ENCODE measurements at places on chromosomes 12 and 14.

DNA sequence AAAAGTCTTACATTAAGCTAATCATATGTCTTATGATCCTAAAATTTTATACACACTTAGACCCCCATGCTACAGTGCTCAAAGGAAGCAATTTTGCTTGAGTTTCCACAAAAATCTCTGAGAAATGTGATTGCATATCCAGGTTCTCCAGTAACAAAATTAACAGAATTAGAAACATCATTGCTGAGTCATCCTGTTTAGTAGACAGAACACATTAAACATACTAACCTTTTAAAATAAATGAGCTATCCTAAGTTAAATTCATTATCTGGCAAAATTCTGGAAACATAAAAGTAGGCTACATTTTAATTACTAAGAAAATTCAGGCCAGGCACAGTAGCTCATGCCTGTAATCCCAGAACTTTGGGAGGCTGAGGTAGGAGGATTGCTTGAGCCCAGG, 94.7 kb downstream of the DENND5B start:
- DNase-seq: no peak

GRCh38 chr12:132319359-132319950, 9.9 kb downstream of the GALNT9 start:
- DNase-seq: no peak

DNA sequence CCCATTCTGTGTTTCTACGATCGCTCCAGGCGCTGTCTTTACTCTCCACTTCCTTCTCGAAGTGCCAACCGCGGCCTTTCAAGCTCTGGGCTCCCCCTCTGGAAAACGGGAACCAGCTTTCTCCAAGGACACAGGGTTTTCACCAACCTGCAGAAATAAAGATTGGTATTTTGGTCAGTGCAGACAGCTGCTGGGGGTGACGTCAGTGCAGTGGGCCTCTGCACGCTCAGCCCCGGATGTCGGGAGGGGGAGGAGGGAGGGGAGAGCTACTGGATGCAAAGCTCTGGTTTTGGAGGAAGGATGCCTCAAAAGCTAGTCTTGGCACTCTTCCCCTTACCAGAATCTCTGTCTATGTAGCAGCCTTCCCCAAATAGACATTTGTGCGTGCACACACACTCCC, 19.9 kb downstream of the HRK start:
- peak; percentile 71 for DNase-seq

- DNase-seq: peak; percentile 1
Measured at GRCh38 chr14:86333493-86333892, 803.5 kb downstream of the FLRT2 start.

DNA sequence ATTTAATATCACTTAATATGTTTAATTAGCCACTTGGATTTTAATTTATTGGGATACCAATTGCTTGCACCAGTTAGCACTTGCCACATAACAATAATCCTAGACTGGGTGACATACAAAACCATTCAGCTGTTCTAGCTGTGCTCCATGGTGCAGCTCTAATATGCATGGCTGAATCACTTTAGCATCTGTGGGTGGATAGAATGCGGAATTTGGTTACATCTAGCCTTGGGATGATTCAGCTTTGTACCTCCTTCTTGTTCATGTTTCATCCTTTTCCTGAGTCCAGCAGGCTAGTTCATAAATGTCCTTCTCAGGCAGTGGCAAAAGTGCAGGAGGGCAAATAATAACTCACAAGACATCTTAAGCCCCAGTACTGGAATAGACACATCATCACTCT, 1263.0 kb downstream of the LRFN5 start:
- DNase-seq: peak; percentile 24
